ENCODE measurements at places on chromosomes 3 and 15.
A peak's percentile ranks its signal among the peaks of the same experiment; 100 is the strongest.

DNA sequence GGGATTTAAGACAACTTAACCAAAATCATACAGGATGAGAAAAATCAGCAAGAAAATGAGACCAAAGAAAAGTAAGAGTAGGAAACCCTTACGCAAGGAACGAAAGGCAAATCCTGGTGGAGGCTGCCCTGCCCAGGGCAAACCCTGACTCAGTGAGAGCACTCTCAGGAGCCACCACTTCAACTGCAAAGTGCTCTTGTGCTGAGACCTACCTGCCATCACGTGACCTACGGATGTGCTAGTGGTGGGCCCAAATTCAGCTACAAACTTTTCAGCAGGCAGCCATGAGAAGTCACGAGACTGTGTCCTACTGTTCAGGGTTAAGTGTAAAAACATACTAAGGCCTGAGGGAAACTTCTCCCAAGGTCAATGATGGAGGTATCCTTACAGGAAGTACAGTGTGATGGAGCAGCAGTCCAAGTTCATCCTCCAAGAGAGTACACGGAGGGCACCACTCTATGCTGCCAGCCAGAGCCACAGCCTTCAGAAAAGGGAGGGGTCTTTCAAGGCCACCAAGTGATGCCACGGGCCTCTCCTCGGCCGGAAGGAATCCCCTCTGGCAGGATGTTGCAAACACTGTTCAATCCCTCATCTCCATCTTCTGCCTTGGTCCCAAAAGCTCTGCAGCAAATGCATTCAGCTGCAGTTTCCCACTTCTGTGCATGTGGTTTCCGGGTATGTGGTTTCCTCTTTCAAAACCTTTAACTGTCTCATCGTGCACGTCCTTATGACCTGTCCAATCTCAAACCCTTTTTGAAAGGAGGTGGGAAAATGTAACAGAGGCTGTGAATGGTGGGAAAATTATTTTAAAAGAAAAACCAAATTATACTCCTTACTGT, 9.5 kb downstream of the CHSY1 start:
- DNase-seq = no peak

GRCh38 chr3:72332689-72333088, 515.6 kb downstream of the SHQ1 start:
- no peak for DNase-seq

- DNase-seq = no peak
These were observed 662.9 kb upstream of the TBL1XR1 start for GRCh38 chr3:177860184-177860583.

GRCh38 chr3:128187495-128187894, 34.2 kb downstream of the EEFSEC start:
- no peak for DNase-seq

DNA sequence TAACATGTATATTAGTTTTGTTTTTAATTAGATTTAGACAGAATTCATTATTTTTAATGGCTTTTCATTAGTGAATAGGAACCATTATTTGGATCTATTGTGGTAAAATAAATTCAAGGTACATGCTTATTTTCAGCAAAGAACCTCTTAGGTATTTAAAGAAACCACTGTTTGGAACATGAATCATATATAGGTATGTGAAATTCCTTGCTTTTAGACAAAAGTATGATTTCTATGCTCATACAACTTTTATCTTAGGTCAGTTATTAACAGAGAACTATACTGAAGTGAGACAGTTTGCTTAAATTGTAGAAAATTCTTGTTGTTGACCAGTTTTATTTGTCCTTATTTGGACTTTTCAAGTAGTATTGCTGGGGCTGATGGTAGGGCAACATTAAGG, 389.9 kb downstream of the FEZF2 start:
- DNase-seq = no peak

- DNase-seq = peak; percentile 5
These were observed 427.5 kb downstream of the VGLL3 start for GRCh38 chr3:86563400-86563970.

DNA sequence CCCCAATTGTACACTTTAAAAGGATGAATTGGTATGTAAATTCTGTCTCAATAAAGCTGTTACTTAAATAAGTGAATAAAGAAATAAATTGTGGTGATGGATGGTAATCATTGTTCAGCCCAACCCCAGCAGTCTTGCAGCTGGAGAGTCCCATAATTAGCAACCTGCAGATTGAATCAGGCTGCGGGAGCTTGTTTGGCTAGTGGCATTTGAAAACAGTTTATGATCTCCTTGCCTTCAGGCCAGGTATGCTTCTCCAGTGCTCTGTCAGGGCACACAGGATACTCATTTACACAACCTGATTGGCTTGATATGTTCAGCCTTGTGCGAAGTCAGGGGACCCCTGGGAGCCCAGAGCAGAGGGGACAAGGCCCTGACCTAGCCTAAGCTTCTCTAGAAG, 16.5 kb upstream of the TSEN2 start:
- DNase-seq = no peak

DNA sequence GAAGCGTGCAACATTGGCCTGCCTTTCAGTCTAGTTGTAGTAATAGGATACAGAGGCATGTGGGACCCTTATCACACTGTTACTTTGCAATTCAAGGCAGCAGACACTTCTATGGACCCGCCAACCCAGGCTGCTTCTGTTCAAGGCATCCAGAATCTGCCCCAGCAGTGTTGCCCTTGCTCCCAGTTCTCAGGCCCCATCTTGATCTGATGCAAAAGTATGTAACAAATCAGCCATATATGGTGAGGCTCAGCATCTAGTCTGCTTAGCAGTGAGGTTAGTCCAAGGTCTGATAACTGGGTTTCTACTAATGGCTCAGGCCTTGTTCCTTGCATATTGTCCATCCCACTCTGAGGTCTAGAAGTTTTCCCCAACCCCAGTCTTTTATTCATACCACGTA, 17.9 kb downstream of the C2CD4B start:
- DNase-seq = no peak

DNA sequence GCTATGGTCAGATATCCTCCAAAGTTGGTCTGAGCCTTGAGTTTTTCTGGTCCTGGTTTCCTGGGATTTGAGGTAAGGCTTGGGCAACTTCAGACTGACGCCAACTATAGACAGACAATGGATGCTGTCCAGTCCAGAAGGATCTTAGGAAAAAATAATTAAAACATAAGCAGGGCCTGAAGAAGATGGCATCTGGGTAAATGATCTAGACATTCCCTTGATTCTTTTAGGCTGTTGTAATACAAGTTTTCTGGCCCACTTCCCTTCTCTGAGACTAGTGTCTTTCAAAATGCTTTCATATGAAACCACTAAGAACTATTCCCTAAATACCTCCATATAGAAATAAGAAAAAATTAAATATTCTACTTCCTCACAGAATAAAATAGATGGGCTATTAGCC, 47.7 kb upstream of the PLXND1 start:
- no peak for DNase-seq

- DNase-seq = no peak
These were observed 504.1 kb downstream of the TBL1XR1 start for GRCh38 chr3:176692966-176693785.

DNA sequence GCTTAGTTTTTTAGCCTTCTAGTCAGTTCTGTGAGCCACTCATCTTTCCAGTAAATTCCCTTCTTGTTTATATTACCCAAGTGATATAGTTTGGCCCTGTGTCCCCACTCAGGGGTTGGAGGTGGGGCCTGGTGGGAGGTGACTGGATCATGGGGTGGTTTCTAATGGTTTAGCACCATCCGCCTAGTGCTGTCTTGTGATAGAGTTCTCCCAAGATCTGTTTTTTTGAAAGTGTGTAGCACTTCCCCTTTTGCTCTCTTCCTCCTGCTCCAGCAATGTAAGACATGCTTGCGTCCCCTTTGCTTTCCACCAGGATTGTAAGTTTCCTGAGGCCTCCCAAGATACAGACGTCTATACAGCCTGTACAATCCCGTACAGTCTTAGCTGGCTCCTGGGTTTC, 53.7 kb upstream of the INO80 start:
- DNase-seq = no peak

- no peak for DNase-seq
These were observed 47.8 kb upstream of the CTSH start for GRCh38 chr15:78992416-78993256.

Data from HTR-8/SVneo (cell line).